ENCODE measurements at places on chromosomes 12 and 14.

DNA sequence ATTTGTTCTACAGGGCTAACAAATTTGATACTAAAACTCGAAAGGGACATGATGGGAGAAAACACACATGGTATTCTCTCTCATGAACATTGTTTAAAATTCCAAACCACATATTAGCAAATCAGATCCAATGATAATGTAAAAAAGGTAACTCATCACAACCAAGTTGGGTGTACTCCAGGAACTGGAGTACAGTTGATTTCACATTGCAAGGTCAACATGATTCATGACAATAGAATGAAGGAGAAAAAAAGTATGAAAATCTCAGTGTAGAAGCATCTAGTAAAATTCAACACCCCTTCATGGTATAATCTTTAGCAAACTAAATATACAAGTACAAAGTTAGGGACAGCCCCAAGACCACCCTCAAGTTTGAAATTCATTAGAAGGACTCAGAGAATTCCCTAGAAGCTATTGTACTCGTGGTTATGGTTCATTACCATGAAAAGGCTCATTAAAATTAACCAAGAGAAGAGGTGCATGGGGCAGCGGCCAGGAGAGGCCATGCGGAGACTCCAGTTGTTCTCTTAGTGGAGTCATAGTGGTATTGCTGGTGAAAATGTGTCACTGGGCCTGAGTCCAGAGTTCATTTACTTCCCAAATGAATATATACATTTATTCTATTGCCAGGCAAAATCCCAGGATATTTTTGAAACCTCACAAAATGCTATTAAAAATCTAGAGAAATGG, 3.1 kb upstream of the CDCA4 start:
- DNase-seq = no peak

- no peak for DNase-seq
Observed at GRCh38 chr12:53123578-53124351, 20.5 kb downstream of the SOAT2 start.

DNA sequence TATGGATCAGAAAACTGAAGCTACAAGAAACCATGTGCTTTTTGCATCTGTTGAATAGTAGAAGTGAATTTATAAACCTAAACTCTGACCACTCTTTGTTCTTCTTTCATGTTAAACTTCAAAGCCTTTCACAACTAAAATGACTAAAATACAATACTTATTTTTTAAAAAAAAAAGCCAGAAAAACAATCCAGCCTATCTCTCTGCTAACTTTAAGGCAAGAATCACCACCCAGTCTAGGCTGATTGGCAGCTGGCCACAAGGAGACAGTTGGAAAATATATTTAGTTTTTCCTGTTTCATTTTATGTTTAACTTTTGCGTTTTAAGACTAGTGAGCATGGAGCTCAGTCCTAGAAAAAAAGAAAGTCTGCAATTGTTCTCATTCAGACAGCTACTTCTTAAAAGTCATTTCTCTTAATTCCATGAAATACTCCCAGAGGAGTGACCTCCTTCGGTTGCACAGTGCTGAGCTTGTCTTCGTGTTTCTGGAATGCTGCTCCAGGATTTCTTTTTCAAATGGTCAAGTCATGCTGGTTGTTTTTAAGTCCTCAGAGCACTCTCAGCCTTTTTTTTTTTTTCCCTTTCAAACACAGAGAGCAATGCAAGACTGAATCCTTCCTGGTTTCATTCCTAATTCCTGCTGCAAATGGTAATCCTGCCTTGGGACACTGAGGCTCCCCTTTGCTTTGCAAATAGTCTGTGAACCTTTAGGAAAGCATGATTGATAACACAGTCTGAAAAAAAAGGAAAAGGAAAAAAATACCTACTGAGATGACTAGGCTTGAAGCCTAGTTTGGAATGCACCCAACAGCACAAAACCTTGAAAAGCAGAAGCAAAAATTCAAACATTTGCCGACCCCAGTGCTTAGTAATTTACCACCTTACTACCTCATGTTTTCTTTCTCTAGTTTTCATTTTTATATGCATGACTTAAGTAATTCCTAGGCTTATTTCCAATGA, 233.3 kb upstream of the DAAM1 start:
- no peak for DNase-seq

DNA sequence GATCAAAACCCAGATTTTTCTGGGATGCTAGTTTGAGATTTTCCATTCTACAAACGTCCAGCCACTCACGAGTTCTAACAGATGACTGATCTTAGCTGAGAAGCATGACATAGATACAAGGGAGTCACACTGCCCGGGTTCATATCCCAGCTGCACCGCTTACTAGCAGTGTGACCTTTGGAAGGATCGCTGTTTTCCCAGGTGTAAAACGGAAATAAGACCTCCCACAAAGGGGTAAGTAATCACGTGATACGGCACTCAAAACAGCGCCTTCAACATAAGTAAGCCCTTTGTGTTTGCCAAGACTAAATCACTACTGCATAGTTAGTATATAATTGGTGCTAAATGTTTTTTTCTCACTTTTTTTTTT, 624 bp upstream of the PWP1 start:
- peak; percentile 18 for DNase-seq

DNA sequence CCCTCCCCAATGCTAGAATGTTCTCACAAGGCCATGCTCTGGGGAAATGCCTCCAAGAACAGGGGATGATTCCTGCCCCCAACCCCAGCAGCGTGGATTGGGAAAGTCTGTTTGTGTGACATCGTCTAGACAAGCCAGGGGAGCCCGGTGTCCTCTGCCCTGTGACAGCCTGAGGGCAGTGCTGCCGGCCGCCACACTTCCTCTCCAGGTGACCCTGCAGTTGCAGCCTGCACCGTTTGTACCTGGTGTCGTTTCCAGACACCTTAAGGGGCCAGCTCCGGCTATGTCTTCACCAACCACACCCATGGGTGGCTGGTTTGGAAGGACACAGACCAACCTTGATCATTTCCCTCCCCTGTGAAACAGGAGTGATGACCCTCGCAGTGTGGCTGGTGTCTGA, 372.6 kb downstream of the BCL11B start:
- no peak for DNase-seq

DNA sequence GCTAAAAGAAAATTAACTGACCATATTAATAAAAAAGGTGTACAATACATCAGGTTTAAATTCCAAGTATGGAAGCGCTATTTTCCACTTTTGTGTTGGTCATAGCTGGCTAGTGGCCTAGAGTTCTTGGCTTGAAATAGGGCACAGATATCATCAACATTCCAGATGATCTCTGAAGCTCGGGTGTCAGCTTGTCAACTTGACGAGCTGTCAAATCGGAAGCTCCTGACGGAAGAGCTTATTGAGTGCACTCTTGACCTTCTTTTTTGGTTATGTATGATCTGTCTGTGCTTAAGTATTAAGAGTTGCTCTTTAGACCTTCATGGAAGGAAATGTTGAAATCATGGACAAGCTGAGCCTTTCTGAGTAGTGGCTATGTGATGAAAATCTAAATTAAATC, 177.9 kb downstream of the APAF1 start:
- no peak for DNase-seq

DNA sequence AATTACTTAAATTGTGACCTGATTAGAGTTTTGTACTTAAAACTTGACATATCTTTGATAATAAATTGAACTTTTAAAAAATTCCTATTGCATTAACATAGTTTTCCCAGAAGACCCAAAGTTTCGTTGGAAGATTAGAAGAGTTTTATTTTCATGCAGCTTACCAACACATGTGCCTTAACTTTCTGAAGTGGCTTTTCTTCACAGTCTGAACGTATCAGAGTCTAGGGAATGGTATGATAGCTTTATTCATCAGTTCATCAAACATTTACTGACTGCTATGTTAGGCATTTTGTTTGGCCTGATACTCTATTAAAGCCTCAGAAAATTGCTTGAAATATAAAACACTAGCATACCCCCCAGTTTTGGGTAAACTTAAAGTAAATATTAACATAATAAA, 65.2 kb downstream of the MARK3 start:
- no peak for DNase-seq

- peak; percentile 63 for DNase-seq
Observed at GRCh38 chr14:21191809-21192446, 36.1 kb upstream of the OR5AU1 start.

- peak; percentile 37 for DNase-seq
Observed at GRCh38 chr14:73633116-73634010, 11.4 kb upstream of the DNAL1 start.

DNA sequence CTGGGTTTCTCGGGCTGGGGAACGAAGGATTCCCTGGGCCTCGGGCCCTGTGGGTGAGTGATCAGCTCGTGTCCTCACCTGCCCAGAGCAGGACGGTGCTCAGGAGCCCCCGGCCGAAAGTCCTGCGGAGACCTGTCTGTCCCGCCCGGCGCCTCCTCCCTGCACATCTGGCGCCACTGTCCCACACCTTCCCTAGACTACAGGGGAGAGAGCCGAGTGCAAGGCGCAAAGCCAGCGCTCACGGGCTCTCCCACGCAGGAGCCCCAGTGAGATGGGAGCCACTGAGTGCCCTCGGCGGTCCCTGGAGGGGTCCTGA, 13.1 kb upstream of the TEX22 start:
- no peak for DNase-seq

- DNase-seq = no peak
Observed at GRCh38 chr12:91215940-91216454, 33.4 kb upstream of the DCN start.

DNA sequence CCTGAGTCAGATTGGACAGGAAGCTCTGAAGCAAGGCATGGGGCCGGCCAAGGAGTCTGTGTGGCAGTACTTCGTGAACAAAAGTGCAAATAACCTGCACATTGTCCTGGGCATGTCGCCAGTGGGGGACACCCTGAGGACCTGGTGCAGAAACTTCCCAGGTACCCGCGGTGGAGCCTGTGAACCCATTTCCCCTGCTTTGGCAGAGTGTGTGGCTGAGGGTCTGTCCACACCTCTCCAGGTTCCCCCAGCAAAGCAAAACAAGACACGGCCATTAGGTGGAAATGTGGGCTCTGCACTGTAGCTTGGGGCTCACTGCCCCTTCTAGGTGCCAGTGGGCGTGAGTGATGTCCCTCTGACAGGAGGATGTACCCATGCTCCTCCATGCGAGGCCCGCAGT, 79.4 kb downstream of the CCDC92 start:
- no peak for DNase-seq

DNA sequence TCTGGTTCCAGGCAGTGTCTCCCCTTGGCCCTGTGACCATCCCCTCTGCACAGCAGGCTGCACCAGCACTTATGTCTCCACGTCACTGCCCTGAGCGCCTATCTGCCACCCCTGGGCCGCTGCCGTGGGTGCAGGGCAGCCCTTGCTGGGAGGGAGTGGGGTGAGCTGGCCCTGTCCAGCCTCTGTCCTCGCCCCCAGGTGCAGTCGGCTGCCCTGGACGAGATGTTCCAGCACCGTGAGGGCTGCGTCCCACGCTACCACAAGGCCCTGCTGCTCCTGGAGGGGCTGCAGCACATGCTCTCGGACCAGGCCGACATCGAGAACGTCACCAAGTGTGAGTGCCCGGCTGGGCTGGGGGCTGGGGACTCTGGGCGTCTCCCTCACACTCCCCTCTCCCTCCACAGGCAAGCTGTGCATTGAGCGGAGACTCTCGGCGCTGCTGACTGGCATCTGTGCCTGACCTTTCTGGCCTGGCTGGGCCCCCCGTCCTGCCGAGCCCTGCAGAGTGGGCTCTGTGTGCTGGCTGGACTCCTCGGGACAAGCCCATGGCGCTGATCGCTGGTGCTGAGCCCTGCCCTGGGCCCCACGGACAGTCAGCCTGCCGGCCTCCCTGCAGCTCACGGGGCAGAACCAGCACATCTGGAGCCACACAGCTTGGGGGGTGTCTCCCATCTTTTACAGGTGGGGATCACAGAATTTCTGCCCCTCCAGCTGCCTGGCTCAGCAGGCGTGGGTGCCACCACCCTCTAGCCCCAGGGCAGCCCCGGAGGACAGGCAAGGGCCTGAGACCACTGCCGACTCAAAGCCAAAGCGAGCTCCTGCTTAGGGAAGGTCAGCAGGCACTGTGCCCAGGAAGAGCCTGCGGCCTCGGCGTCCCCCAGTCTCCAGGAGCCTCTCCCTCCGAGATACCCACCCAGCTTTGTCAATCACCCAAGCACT, 7.9 kb upstream of the PUS1 start:
- DNase-seq = no peak

- DNase-seq = no peak
Observed at GRCh38 chr12:68901551-68901950, 31.4 kb downstream of the CPM start.

- DNase-seq = no peak
Observed at GRCh38 chr12:122528582-122528981, 1.5 kb downstream of the KNTC1 start.

DNA sequence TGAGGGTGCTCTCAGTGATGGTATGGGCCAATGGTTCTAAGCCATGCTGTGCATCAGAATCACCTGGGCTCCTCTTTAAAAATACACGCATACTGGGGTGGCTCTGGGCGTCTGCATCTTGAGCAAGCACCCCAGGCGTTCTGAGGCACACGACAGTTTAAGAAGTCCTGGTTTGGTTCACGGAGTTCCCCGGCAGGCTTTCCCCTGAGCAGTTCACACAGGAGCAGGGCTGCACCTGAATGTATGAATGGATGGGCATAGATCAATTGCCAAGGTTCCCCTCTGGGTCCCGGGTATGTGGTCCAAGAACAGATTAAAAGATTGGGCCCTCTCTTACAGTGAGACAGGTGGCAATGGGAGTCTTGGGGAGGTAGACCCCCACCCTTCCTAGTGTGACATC, 395.3 kb downstream of the DPF3 start:
- DNase-seq = no peak

GRCh38 chr12:62372825-62373224, 93.8 kb upstream of the MON2 start:
- no peak for DNase-seq

GRCh38 chr14:37620856-37621255, 25.4 kb downstream of the TTC6 start:
- no peak for DNase-seq

GRCh38 chr12:79747274-79747673, 56.5 kb upstream of the PAWR start:
- no peak for DNase-seq

DNA sequence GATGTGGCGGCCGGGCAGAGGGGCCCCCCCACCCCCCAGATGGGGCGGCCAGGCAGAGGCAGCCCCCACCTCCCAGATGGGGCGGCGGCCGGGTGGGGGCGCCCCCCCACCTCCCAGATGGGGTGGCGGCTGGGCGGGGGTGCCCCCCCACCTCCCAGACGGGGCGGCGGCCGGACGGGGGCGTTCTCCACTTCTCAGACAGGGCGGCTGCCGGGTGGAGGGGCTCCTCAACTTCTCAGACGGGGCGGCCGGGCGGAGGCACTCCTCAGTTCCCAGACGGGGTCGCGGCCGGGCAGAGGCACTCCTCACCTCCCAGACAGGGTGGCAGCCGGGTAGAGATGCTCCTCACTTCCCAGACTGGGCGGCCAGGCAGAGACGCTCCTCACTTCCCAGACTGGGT, 469.8 kb downstream of the PCNX1 start:
- DNase-seq = no peak

DNA sequence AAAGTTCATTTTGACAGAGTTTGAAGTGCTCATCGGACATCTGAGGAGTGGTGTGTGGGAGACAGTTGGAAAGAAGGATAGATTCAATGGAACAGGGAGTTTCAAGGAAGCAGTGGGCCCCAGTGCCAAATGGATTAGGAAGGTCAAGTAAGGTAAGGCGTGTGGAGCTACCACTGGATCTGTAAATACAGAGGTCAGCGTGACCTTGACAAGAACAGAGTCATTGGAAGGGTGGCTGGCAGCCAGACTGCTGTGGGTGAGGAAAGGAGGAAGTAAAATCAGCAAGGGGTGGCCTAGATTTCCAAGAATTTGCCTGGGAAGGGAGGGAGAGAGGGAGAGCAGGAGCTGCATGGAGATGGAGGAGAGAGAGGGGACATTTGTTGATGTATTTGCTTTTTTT, 68.2 kb upstream of the IGF1 start:
- DNase-seq = no peak

- no peak for DNase-seq
Observed at GRCh38 chr12:103499571-103499970, 3.8 kb upstream of the C12orf42 start.

All from activated T-cell treated with anti-CD3 and anti-CD28 coated beads for 48 hours (primary cell).